Neural crest cell (in vitro differentiated cells): ENCODE measurements at places on chromosomes 1 and 21. TPM values are rescaled to one million over a fixed set of nuclear protein-coding genes. Genes with fewer than 3 reads are reported as not detected.

DNA sequence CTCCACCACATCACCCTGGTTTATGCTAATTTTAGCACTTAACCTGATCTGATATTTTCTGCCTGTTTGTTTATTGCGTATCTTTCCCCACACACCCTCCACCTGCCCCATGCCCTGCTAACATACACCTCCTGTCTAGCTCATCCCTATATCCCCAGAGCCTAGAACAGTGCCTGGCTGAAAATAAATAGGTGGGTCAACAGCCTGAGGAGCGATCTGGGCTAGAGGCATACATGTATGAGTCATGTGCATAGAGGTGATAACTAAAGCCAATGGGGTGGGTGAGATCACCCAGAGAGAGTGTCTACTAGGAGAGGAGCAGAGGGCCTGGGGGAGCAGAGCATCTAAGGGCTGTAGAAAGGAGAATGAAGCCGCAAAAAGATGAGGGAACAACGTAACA lies 2.7 kb downstream of the HTR1D start:
- no peak for DNase-seq

GRCh38 chr1:30730346-30731108 lies 7.1 kb upstream of the MATN1 start:
- DNase-seq: peak; percentile 31

- DNase-seq: no peak
Measured at GRCh38 chr1:180901076-180901990, 11.4 kb upstream of the KIAA1614 start.

GRCh38 chr1:178488393-178488792 lies 8.4 kb downstream of the CLEC20A start:
- no peak for DNase-seq

- DNase-seq: peak; percentile 25
Measured at GRCh38 chr21:33121715-33122475, 52.0 kb downstream of the OLIG1 start.

DNA sequence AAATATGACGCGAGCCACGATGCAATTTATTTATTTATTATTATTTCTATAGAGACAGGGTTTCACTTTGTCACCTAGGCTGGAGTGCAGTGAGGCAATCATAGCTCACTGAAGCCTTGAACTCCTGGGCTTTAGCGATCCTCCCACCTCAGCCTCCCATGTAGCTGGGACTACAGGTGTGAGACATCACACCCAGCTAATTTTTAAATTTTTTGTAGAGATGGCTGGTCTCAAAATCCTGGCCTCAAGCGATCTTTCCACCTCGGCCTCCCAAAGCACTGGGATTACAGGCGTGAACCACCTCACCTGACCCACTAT lies 63.6 kb downstream of the IRF2BP2 start:
- no peak for DNase-seq

GRCh38 chr1:156856282-156856785 lies 2.6 kb downstream of the INSRR start:
- DNase-seq: no peak

- DNase-seq: peak; percentile 30
Measured at GRCh38 chr1:15803380-15803779, 4.1 kb downstream of the UQCRHL start.

- DNase-seq: no peak
Measured at GRCh38 chr21:25292396-25292795, 314.9 kb downstream of the MRPL39 start.

- DNase-seq: no peak
Measured at GRCh38 chr1:34858901-34859445, 576 bp downstream of the SMIM12 start.

DNA sequence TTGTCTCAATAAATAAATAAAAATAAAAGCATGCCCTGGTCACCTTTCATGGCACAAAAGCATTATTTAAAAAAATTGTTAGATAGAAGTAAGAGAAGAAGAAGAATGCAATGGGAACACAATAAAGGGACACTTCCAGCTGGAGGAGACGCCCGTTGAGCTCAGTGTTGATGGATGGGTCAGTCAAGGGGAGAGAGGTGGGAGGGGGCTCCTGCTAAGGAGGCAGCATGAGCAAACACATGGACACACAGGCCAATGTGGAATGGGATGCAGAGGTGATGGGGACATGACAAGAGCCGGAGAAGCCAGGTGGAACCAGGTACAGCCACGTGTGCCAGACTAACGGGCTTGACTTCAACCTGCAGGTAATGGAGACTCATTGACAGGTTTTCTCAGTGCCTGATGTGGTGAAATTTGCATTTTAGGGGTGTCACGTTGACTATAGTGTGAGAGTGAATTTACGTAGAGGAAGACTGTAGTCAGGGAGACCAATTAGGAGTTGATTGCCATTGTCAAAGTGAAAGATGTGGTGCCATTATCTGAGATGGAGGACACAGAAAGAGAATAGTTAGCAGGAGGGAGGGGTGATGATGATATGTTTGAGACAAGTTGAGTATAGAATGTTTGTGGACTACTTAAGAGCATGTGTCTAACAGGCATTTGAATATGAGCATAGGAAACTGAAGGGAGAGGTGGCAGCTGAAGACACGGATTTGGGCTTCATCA lies 48.7 kb upstream of the ATP2B4 start:
- DNase-seq: no peak

GRCh38 chr1:91997607-91998195 lies 32.1 kb upstream of the EPHX4 start:
- peak; percentile 23 for DNase-seq

GRCh38 chr1:178344513-178345091 lies 152.2 kb downstream of the CLEC20A start:
- peak; percentile 9 for DNase-seq

GRCh38 chr21:32359719-32360260 lies 33.0 kb downstream of the URB1 start:
- no peak for DNase-seq

GRCh38 chr1:211654838-211655787 lies 20.3 kb downstream of the NEK2 start:
- DNase-seq: peak; percentile 93

Gene KRTAP19-1
- not detected in 2 replicates for total RNA-seq

Gene SPRR2G
- not detected in 2 replicates for total RNA-seq

Gene ZNF697
- total RNA-seq: 18.6 and 19.5 TPM in 2 replicates

Gene TSSK3
- total RNA-seq: 2.2 and 2.7 TPM in 2 replicates

Gene SLC35F3
- total RNA-seq: 2.5 and 2.6 TPM in 2 replicates

Gene FYB2
- total RNA-seq: not detected in 2 replicates

Gene PLEKHG5
- 28.9 and 31.7 TPM in 2 replicates for total RNA-seq

Gene TMPRSS2
- not detected in 2 replicates for total RNA-seq

Gene RGS2
- 12.3 and 13.3 TPM in 2 replicates for total RNA-seq

Gene TNFRSF9
- 0.23 and 0.28 TPM in 2 replicates for total RNA-seq

Gene KCNJ6
- total RNA-seq: 0.68 and 0.75 TPM in 2 replicates

Gene C1orf226
- 9.3 and 9.8 TPM in 2 replicates for total RNA-seq

Gene DNAJC28
- 2.4 and 2.7 TPM in 2 replicates for total RNA-seq
